Body of pancreas (tissue), 4 donors: ENCODE measurements at places on chromosomes 5 and 9. TPM values are rescaled to one million over a fixed set of nuclear protein-coding genes. Genes with fewer than 3 reads are reported as not detected.

DNA sequence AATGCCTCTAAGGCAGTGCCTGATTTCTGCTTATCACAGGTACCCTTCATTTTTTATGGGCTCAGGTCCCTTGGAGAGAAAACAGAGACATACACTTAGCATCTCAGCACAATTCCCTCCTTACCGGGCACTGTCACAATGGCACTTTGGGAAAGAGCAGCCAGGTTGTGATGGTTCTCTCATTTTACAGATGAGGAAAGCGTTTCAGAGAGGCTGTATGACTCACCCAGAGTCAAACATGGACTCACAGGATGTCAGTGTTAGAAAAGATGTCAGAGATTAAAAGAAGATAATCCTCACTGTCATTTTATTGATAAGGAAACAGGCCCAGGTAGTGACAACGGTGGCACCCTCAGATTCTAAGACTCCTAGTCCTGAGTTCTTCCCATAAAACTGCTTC lies 12.0 kb upstream of the SLC31A2 start:
- no peaks in the 10 kb centered on the region for H3K36me3 ChIP-seq
- no peaks in the 10 kb centered on the region for H3K27me3 ChIP-seq
- no peak overlapping the region for H3K27ac ChIP-seq
- H3K4me3 ChIP-seq, result no peak overlapping the region

DNA sequence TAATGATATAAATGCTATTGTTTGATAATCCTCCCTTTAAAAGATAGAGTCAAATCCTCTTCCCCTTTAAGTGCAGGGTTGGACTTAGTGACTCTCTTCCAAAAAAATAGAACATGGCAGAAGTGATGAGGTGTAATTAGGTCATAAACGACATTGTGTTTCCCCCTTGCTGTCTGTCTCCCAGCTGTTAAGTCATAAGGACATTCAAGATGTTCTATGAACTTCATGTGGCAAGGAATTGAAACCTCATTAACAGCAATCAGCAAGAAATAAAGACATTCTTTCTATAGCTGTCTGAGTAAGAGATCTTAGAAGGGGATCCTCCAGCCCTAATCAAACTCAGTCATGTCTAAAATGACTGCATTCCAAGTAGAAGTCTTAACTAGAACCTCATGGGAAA lies 3.3 kb upstream of the SLC25A46 start:
- DNase-seq, result no peak
- no peak overlapping the region for H3K4me3 ChIP-seq
- H3K27me3 ChIP-seq, result no peaks in the 10 kb centered on the region
- peaks cover 9% of the 10 kb centered on the region for H3K4me1 ChIP-seq

DNA sequence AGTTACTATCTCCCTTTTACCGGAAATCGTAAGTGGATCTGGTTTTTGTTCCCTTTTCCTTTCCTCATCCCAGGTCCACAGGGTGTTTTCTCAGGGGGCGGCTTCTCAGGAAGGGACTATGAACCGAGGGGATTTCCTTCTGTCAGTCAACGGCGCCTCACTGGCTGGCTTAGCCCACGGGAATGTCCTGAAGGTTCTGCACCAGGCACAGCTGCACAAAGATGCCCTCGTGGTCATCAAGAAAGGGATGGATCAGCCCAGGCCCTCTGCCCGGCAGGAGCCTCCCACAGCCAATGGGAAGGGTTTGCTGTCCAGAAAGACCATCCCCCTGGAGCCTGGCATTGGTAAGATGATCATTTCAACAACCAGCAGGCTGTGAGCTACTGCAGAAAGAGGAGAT lies 75.8 kb downstream of the GOLPH3 start:
- no peaks in the 10 kb centered on the region for H3K27me3 ChIP-seq
- H3K27ac ChIP-seq, result no peak overlapping the region
- H3K4me1 ChIP-seq, result no peaks in the 10 kb centered on the region
- DNase-seq, result no peak

- no peaks in the 10 kb centered on the region for H3K27me3 ChIP-seq
- no peak overlapping the region for H3K4me3 ChIP-seq
- peaks cover 29% of the 10 kb centered on the region for H3K4me1 ChIP-seq
- H3K27ac ChIP-seq, result peak overlapping the region; percentile 22
- H3K36me3 ChIP-seq, result no peaks in the 10 kb centered on the region
Observed at GRCh38 chr5:62260513-62260912, 45.5 kb upstream of the KIF2A start.

GRCh38 chr5:109701792-109702191 lies 12.1 kb downstream of the MAN2A1 start:
- peaks cover 52% of the 10 kb centered on the region for H3K4me1 ChIP-seq
- H3K36me3 ChIP-seq, result no peaks in the 10 kb centered on the region
- no peaks in the 10 kb centered on the region for H3K27me3 ChIP-seq
- DNase-seq, result no peak
- no peak overlapping the region for H3K4me3 ChIP-seq

DNA sequence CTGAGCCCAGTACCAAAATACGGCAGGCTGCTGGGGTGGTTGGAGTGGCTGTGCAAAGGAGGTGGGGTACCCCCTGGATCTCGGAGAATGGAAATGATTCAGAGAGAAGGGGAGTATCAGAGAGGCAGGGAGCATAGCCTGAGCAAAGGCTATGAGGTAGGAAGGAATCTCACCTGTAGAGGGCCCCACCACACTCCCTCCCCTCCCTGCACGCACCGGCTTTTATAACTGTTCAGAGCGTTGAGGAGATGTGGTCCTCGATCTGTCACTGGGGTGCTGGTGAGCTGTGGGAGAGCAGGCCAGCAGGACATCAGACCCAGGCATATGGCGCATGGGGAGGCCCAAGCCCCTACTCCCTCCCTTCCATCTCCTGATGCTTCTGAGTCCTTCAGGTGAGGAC lies 13.2 kb downstream of the PHF19 start:
- H3K27me3 ChIP-seq, result no peaks in the 10 kb centered on the region
- no peak for DNase-seq
- H3K36me3 ChIP-seq, result no peaks in the 10 kb centered on the region
- H3K4me1 ChIP-seq, result peaks cover 6% of the 10 kb centered on the region

- no peak for DNase-seq
- no peak overlapping the region for H3K4me3 ChIP-seq
- no peak overlapping the region for H3K27ac ChIP-seq
- H3K27me3 ChIP-seq, result no peaks in the 10 kb centered on the region
- H3K36me3 ChIP-seq, result no peaks in the 10 kb centered on the region
Observed at GRCh38 chr5:171920765-171921391, 85.6 kb downstream of the FBXW11 start.

- no peaks in the 10 kb centered on the region for H3K36me3 ChIP-seq
- no peak for DNase-seq
- no peak overlapping the region for H3K27ac ChIP-seq
- no peak overlapping the region for H3K4me3 ChIP-seq
- H3K4me1 ChIP-seq, result no peaks in the 10 kb centered on the region
- H3K27me3 ChIP-seq, result no peaks in the 10 kb centered on the region
Observed at GRCh38 chr5:78716206-78716605, 67.6 kb upstream of the LHFPL2 start.

DNA sequence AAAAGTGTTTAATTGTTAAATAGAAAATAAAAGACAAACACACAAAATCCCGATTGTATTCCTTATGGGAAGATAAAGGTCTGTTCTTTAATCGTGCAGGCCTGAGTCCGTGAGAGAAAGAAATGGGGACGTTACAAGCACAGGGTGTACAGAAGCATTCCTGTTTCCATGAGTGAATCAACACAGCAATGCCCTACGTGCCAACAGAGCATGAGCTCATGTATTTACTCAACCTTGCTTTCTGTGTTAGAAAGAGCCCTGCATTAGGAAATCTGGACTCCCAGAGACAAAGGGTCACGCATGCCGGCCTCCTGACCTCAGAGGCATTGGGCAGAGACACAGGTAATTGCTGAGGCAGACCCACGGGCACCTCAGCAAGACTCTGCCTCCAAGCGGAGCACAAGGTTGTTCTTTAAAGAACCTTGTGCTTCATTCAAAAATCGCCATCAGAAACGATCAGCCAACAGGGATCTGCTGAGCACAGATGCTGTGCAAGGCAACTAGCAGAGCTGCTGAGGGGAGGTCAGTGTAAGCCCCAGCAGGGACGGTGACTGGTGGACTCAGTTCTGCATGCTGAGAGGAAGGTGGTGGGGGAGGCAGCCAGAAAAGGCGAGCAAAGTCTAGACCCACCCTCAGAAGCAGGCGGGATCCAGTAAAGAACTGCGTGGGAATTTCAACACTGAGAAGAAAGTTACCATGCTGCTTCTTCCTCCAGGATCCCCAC lies 101.0 kb downstream of the TLE1 start:
- no peaks in the 10 kb centered on the region for H3K36me3 ChIP-seq
- peak; percentile 87 for DNase-seq
- no peak overlapping the region for H3K4me3 ChIP-seq
- no peaks in the 10 kb centered on the region for H3K27me3 ChIP-seq

DNA sequence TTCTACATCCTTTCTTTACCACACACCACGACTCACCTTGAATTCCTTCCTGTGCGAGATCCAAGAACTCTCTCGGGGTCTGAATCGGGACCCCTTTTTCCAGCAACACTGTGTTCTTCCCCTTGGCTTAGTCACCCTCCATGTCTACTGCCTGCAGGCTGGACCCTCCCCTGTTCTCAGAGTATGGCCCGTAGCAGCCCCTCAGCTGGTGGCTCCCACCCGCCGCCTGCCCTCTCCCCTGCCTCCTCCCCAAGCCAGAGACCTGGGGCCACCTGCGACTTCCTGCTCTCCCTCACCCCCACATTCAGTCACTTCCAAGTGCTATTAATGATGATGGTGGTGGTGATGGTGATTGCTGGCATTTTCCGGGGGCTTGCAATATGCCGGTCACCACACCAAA lies 6.5 kb upstream of the IL4 start:
- H3K4me1 ChIP-seq, result no peaks in the 10 kb centered on the region
- no peak for DNase-seq
- H3K27ac ChIP-seq, result no peak overlapping the region
- H3K27me3 ChIP-seq, result no peaks in the 10 kb centered on the region
- no peak overlapping the region for H3K4me3 ChIP-seq

- peaks cover 10% of the 10 kb centered on the region for H3K36me3 ChIP-seq
- no peak for DNase-seq
- peaks cover 41% of the 10 kb centered on the region for H3K4me1 ChIP-seq
- peak overlapping the region; percentile 85 for H3K27ac ChIP-seq
- H3K4me3 ChIP-seq, result no peak overlapping the region
Observed at GRCh38 chr5:32231929-32232328, 57.8 kb upstream of the GOLPH3 start.

DNA sequence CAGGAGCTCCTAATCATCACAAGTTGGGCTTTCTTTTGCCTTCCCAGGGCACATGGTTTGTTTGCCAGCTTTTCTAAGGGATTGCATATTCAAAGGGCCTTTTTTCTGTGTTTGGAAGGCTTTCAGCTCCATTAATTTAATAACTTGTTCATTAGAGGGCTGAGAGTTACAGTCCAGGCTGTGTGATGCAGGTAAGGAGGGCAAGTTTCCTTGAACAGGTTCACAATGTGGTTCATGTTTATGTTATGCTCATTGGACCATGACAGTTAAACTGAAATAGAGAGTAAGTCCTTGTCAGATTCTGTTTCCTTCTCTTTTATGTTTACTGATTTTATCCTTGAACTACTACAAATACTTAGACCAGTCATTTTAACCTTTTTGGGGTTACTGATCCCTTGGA lies 174.4 kb downstream of the MARCHF11 start:
- no peak for DNase-seq
- no peaks in the 10 kb centered on the region for H3K27me3 ChIP-seq
- H3K36me3 ChIP-seq, result no peaks in the 10 kb centered on the region
- H3K27ac ChIP-seq, result no peak overlapping the region
- H3K4me3 ChIP-seq, result no peak overlapping the region

DNA sequence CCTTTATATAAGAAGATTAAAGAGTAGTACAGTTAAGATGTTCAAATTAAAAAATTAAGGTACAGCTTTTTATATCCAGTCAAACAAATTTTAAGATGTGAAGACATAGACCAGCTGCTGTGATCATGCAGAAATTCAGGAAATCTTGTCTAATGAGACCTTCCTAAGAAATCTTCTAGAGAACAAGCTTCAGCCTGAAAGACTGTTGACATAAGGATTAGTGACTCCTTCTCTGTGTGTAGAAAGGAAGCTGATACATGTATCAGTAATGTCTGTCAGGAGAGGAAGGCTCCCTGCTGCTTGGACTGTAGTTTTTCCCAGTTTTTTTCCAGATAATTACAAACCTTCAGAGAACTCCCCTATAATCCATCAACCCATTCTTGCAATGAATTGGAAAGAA lies 75.8 kb upstream of the PCSK5 start:
- no peak overlapping the region for H3K4me3 ChIP-seq
- H3K27me3 ChIP-seq, result no peaks in the 10 kb centered on the region
- H3K27ac ChIP-seq, result no peak overlapping the region
- H3K4me1 ChIP-seq, result no peaks in the 10 kb centered on the region
- no peaks in the 10 kb centered on the region for H3K36me3 ChIP-seq
- DNase-seq, result no peak

GRCh38 chr5:6941631-6942030 lies 228.4 kb downstream of the TENT4A start:
- H3K4me1 ChIP-seq, result peaks cover 15% of the 10 kb centered on the region
- no peaks in the 10 kb centered on the region for H3K27me3 ChIP-seq
- no peak for DNase-seq
- H3K36me3 ChIP-seq, result no peaks in the 10 kb centered on the region
- no peak overlapping the region for H3K4me3 ChIP-seq

GRCh38 chr9:97560154-97560553 lies 58.7 kb downstream of the TMOD1 start:
- H3K4me1 ChIP-seq, result peaks cover 32% of the 10 kb centered on the region
- H3K36me3 ChIP-seq, result no peaks in the 10 kb centered on the region
- H3K27me3 ChIP-seq, result no peaks in the 10 kb centered on the region
- no peak for DNase-seq

- H3K27ac ChIP-seq, result no peak overlapping the region
- H3K36me3 ChIP-seq, result no peaks in the 10 kb centered on the region
- H3K27me3 ChIP-seq, result no peaks in the 10 kb centered on the region
- no peak overlapping the region for H3K4me3 ChIP-seq
- H3K4me1 ChIP-seq, result no peaks in the 10 kb centered on the region
Observed at GRCh38 chr5:10133830-10134229, 115.9 kb downstream of the ATPSCKMT start.

- no peak overlapping the region for H3K4me3 ChIP-seq
- no peak overlapping the region for H3K27ac ChIP-seq
- no peaks in the 10 kb centered on the region for H3K36me3 ChIP-seq
Observed at GRCh38 chr5:111083323-111083722, 8.8 kb upstream of the WDR36 start.

GRCh38 chr9:107279086-107279485 lies 4.0 kb upstream of the RAD23B start:
- no peak overlapping the region for H3K27ac ChIP-seq
- no peak for DNase-seq
- H3K27me3 ChIP-seq, result no peaks in the 10 kb centered on the region

- no peaks in the 10 kb centered on the region for H3K36me3 ChIP-seq
- H3K27me3 ChIP-seq, result no peaks in the 10 kb centered on the region
- H3K27ac ChIP-seq, result no peak overlapping the region
- H3K4me1 ChIP-seq, result no peaks in the 10 kb centered on the region
Observed at GRCh38 chr5:9558319-9558965, 12.6 kb upstream of the SEMA5A start.

GRCh38 chr5:97570242-97570641 lies 387.2 kb upstream of the RIOK2 start:
- H3K4me3 ChIP-seq, result no peak overlapping the region
- H3K4me1 ChIP-seq, result no peaks in the 10 kb centered on the region
- no peaks in the 10 kb centered on the region for H3K36me3 ChIP-seq
- no peaks in the 10 kb centered on the region for H3K27me3 ChIP-seq

GRCh38 chr5:143019157-143019556 lies 249.0 kb downstream of the ARHGAP26 start:
- no peak overlapping the region for H3K27ac ChIP-seq
- no peak overlapping the region for H3K4me3 ChIP-seq
- no peak for DNase-seq
- H3K36me3 ChIP-seq, result no peaks in the 10 kb centered on the region
- H3K4me1 ChIP-seq, result no peaks in the 10 kb centered on the region

The IFNA4 gene
- total RNA-seq, result not detected

The HMCN2 gene
- total RNA-seq, result 3.6 TPM

The PCA3 gene
- total RNA-seq, result not detected

The SPATA31A3 gene
- total RNA-seq, result not detected

The KIAA0825 gene
- 5.7 TPM for total RNA-seq

The ELAVL2 gene
- total RNA-seq, result not detected

The RICTOR gene
- 27.5 TPM for total RNA-seq

The PHAX gene
- total RNA-seq, result 26.7 TPM
